ENCODE measurements at places on chromosomes 4 and X.

GRCh38 chrX:28649541-28649940, 62.3 kb downstream of the IL1RAPL1 start:
- no peak for DNase-seq

DNA sequence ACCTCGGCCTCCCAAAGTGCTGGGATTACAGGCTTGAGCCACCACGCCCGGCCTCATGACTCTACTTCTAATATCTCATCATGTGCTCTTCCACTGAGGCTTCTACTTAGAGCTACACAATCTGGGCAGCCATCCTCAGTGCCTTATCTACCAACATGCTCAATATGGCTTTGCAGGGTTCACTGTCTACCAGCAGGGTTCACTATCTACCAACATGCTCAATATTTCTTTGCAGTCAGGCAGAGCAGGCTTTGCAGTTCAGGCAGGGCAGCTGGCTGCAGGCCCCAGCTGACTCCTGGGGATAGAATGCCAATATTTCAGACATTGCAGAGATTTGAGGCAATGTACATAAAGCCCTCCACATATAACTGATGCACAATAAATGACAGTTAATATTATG, 47.5 kb downstream of the PKD2 start:
- no peak for DNase-seq

DNA sequence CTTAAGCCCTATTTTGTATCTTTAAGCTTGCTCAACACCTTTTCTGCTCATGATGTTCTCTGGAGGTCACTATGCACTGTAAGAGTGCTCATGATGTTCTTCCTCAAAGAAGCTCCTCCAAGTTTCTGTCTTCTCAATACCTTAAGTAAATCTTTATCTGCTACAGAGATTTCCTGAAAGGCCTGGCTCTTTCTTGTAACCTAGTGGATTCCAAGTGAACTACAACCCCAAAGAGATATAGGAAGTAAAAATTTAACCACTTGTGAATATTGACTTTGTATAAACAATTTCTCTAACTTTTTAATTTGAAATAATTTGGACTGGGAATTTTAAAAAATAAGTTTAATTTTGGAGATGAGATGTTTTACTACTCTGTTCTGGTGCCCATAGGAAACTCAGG, 39.3 kb upstream of the XK start:
- DNase-seq = no peak

- no peak for DNase-seq
Observed at GRCh38 chrX:114611018-114611619, 27.2 kb downstream of the HTR2C start.

DNA sequence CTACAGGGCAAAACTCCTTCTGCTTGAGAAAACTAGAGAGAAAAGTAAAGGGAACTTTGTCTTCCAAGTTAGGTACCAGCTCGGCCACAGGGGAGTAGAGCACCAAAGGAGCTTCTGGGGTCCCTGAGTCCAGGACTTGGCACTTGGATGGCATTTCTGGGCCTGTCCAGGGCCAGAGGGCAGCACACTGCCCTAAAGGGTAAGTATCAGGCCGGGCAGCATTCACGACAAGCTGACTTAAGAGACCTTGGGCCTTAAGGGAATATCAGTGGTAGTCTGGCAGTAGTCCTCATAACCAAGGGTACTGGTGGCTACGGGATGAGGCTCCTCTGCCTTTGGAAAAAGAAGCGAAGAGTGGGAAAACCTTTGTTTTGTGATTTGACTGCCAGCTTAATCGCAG, 632.7 kb downstream of the KLHL13 start:
- no peak for DNase-seq

- DNase-seq = no peak
Observed at GRCh38 chr4:159042097-159042605, 60.7 kb upstream of the RAPGEF2 start.

GRCh38 chrX:9355739-9356138, 109.1 kb upstream of the TBL1X start:
- DNase-seq = no peak

DNA sequence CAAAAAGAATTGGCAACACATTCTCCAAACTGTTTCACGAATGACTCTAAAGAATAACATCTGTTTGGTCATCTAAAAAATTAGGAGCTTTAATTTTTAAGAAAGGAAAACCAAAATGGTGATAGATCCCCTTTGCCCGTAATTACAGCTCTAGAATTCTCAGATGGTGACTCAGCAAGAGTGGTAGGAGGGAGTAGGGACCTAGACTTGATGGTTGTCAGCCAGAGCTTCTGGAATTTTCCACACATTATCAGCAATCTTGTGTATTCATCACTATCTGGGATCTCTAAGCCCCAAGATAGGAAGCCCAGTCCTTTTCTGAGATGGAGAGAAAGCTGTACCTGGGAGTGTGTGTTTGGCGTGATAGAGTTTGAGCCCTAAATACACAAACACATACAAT, 103.9 kb upstream of the RAB40AL start:
- DNase-seq = no peak

DNA sequence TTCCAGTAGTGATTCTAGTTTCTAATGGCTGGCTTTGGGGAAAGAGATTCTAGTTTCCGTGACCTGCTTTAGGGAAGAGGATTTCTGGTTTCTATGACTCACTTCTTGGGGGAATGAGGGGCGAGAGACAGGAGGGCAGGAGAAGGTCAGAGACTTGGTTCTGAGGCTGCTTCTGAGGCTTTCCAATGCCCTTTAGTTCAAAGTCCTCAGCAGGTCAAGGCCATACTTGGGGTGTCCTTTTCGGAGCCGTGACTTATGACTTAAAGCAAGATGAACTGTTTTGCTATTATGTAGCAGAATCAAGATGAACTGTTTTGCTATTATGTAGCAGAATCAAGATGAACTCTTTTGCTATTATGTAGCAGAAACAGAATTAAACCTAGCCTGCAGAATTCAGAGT, 52.2 kb upstream of the TLR3 start:
- DNase-seq = no peak

DNA sequence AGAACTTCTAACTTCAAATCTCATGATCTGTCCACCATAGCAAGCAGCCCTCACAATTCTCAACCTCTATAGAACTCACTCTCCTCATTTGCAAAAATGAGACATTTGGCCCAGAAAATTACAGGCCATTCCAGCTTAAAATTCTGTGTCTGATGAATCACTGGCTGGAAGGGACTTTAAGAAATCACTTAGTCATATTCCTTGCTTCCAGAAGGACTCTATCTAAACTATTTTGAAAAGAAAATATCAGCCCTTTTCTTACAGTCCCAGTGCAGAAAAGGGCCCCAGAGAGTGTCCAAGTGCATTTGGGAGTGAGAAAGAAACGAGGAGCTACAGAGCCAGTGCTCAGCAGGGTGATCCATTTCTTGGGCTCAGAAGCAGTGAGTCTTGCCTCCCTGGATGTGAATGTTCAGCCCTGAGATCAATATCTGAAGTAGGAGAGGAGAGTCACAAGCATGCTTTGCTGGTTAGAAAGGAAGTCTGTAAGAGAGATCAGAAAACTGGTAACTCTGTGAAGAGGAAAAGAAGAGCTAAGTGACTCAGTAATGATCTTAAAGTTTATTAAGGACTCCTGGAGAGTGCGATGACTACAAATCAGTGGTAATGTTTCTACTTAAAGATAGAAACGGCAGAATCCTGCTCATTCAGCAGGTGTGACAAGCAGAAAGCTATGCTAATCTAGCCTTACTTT, 139.8 kb downstream of the PALLD start:
- no peak for DNase-seq

- DNase-seq = no peak
Observed at GRCh38 chr4:95013236-95013635, 255.5 kb downstream of the BMPR1B start.

- DNase-seq = no peak
Observed at GRCh38 chr4:101885574-101885973, 95.0 kb downstream of the BANK1 start.

DNA sequence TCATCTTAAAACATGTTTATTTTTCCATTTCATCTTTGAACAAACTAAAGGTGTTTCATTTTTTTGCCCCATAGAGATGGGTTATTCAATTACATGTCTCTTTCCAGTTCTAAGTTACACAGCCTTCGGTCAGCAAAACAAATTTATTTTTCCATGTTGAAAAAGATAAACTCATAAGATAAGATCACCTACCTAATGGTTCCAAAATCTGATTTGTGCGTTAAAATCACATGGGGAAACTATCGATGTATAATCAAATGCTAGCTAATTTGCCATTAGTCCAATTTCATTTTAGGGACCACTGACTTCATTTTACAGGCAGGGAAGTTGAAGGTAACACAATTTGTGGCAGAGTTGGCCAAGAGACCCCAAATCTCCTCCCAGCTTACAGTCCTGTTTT, 67.2 kb upstream of the ACSL1 start:
- DNase-seq = no peak

- DNase-seq = no peak
Observed at GRCh38 chrX:29903360-29903759, 312.0 kb upstream of the MAGEB2 start.

GRCh38 chr4:89382439-89382838, 74.8 kb upstream of the GPRIN3 start:
- no peak for DNase-seq

GRCh38 chr4:23333556-23333945, 556.3 kb downstream of the PPARGC1A start:
- DNase-seq = no peak

DNA sequence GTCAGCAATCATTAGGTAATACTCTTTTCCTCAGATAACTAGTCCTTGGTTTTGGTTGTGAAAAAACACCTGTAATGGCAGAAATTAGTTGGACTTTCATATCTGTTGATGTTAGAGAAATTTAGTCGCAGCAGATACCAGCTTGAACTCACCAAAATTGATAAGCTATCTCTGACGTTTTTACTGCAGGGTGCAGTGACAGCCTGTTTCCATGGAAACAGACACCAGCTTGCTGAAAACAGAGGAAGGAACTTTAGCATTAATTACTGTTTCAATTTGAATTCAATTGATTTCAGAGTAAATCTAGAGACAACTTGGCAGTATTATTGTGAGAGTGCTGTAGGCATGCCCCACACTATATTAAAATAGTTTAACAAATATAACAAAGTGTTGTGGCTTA, 246.5 kb downstream of the PPP1R2C start:
- DNase-seq = no peak

GRCh38 chr4:144338148-144338547, 197.6 kb upstream of the GYPA start:
- DNase-seq = no peak

GRCh38 chr4:122246551-122246950, 94.4 kb downstream of the BLTP1 start:
- DNase-seq = no peak

GRCh38 chr4:100823066-100823992, 305.5 kb upstream of the EMCN start:
- DNase-seq = no peak

GRCh38 chrX:45709381-45709780, 508.7 kb upstream of the DIPK2B start:
- no peak for DNase-seq

GRCh38 chrX:468979-469378, 82.3 kb upstream of the PPP2R3B start:
- no peak for DNase-seq

GRCh38 chrX:22041907-22042530, 9.9 kb downstream of the PHEX start:
- DNase-seq = no peak

DNA sequence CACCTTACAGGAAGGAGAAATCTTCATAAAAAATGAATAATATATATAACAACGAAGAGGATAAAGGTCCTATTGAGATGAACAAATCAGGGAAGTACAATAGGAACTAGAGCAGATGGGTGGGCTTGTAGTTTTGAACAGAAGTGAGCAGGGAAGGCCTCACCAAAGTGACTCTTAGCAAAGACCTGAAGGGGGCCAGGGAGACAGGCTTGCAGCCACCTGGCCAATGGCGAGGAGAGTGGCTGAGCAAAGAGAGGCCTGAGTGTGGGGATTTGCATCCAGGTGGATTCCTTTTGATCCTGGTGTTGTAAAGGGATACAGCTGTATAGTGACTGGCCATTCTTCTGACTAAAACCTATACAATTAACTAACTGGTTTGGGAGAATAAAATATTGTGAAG, 354.1 kb downstream of the CAMK2D start:
- no peak for DNase-seq

GRCh38 chrX:119459181-119459580, 9.1 kb upstream of the SLC25A5 start:
- no peak for DNase-seq

DNA sequence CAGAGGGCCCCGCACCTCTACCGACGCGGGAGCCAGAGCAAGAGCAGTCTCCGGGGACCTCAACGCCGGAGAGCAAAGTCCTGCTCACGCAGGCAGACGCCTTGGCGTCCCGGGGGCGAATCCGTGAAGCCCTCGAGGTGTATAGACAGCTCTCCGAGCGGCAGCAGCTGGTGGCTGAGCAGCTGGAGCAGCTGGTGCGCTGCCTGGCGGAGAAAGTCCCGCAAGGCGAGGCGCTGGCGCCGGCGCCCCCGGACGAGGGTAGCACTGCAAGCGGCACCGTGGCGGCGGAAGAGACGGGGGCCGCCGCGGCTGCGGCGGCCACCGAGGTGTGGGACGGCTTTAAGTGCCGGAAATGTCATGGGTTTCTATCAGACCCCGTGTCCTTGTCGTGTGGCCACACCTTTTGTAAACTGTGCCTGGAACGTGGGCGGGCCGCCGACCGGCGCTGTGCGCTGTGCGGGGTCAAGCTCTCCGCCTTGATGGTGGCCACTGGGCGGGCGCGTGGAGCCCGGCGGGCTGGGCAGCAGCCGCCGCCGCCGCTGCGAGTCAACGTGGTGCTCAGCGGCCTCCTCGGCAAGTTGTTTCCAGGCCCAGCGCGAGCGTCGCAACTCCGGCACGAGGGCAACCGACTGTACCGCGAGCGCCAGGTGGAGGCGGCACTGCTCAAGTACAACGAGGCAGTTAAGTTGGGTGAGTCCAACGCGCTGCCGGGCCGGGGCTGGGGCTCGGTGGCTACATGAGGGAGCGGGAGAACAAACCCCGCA, 672 bp downstream of the LONRF3 start:
- DNase-seq = no peak

- DNase-seq = no peak
Observed at GRCh38 chr4:60840020-60840419, 360.1 kb upstream of the ADGRL3 start.

- DNase-seq = no peak
Observed at GRCh38 chr4:187451776-187452175, 543.8 kb upstream of the ZFP42 start.

DNA sequence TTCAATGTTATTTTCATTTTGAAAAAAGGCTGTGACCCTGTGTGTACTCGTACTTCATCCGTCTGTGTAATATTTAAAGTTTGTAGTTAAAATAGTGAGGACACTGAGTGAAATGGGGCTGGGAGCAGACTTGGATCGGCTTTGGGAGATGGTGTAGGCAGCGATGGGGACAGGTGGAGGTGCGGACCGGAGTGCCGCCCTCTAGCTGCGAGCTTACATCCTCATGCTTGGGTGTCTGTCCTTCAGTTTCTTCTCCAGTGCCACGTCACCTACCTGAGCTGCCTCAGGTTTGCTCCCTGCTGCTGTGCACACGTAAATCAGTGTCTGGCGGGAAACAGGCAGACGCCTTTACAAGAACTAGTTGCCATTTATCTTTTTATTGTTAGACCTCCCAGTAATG, 146.1 kb downstream of the GPR143 start:
- no peak for DNase-seq

GRCh38 chr4:94939791-94940519, 182.2 kb downstream of the BMPR1B start:
- no peak for DNase-seq

GRCh38 chr4:100938698-100939097, 408.6 kb downstream of the PPP3CA start:
- DNase-seq = no peak

GRCh38 chr4:4461178-4461577, 74.3 kb downstream of the NSG1 start:
- DNase-seq = no peak
